ENCODE measurements at places on chromosomes 1 and 21. TPM values are rescaled to one million over a fixed set of nuclear protein-coding genes. Genes with fewer than 3 reads are reported as not detected.

DNA sequence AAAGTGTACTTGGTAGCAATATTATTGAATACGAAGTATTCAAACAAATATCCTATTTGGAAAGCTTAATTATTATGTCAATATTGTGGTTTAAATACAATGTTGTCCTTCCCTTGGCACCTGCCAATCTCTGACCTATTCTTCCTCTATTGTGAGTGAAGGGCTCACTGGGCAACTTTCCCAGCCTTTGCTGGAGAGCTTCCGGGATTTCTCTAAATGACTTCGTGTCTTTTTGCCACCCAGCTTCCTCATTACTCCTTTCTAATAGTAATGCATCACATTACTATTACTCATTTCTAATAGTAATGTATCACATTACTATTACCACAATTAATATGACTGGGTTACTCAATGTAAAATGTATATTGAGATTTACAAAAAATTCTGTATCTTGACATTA lies 880.6 kb downstream of the BRINP3 start:
- DNase-seq: no peak

SESN2 gene
- 21.4 TPM for total RNA-seq

RYR2 gene
- total RNA-seq: 0.05 TPM

- DNase-seq: no peak
Measured at GRCh38 chr1:209171151-209171550, 412.4 kb upstream of the CAMK1G start.

DNA sequence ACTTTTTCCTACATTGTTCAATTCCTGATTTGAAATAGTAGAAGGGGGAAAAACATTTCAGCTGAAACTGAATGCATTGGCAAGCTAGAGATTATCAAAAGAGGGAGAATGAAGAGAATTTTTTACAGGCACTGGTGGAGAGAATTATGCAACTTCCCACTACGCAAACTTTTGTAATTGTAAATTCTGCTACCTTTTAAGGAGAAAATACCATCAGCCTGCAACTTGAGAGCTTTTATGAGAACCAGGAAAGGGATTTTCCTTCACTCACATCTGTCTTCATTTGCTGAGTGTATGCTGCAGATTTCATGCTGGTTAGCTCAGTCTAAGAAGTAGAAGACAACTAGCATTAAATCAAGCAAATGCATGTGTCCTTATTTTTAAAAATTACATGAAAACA lies 43.7 kb downstream of the ADAMTS1 start:
- DNase-seq: no peak

GRCh38 chr1:113946678-113947387 lies 17.7 kb downstream of the HIPK1 start:
- no peak for DNase-seq

DNA sequence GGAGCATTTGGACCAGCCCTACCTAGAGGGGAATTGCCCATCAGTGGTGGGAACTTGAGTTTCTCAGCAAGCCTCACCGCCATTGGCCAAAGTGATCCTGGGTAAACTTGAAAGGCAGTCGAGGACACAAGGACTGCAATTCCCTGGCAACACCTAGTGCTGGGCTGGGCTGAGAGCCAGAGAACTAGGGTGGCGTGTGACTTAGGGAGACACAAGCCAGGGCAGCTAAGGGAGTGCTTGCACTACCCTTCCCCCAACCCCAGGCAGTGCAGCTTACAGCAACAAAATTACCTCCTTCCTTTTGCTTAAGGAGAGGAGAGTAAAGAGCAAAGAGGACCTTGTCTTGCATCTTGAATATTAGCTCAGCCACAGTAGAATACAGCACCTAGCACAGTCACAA lies 176.9 kb upstream of the PRMT6 start:
- no peak for DNase-seq

DNA sequence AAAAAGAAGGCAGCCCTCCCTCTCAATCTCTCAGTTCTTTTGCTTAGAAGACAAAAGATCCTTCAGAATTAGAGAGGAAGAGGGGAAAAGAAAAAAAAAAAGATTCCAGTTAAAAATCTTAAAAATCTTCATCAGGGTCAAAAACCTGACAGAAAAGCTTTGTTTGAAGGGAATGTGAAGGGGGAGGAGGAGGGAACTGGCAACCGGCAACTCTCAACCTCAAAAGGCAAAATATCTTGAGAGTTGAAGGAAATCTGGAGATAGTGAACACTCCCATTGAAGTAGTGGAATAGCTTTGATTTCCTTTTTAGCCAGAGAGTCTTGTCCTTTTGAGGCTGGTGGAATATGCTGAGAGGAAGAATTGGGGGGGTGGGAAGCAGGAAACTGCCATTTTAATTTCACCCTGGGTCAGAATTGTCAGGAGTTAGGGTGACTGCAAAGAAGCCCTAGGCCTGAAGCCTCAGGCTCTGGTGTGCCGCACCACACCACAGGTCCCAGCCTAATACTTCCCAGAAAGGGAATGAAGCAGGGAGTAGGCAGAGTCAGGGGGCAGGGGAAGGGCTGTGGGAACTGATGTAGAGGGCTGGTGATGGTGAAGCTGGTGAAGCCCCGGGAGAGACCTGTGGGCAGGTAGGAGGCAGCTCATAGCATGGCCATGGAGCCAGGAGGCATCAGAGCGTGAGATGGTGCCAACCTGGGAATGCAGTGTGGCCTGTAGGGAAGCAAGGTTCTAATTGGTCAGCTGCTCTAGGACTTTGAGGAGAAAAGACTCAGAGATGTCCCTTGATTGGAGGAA lies 24.6 kb downstream of the KIRREL1 start:
- no peak for DNase-seq

DNA sequence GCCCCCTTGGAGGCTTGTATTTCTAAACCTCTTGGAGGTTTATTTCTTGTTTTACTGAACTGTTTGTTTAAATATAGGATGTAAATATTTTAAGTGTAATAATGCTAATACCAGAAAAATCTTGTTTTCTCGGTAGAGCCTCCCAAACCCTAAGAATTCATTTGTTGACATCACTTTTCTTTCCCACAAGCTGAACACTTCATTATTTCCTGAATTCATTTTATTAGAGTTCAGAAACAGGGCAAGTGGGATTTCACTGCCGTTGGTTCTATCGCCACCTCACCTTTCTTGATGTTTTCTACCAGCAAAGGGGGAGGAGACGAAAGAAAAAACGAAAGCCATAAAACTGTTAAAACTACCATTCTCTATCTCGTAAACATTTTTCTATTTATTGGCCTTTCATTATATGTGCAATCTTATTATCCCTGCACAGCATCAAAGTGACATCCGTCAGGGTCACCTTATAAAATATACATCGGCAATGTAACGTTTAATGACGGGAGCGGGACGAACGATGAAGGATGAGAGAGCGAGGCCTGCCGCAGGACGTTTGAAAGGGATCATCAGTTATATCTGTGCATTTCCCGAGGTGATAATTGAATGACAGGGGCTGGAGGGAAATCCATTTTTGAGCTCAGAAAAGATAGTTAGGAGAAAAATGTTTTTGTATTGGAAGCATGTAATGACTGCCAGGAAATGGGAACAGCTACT lies 59.5 kb downstream of the SLC45A1 start:
- no peak for DNase-seq

DNA sequence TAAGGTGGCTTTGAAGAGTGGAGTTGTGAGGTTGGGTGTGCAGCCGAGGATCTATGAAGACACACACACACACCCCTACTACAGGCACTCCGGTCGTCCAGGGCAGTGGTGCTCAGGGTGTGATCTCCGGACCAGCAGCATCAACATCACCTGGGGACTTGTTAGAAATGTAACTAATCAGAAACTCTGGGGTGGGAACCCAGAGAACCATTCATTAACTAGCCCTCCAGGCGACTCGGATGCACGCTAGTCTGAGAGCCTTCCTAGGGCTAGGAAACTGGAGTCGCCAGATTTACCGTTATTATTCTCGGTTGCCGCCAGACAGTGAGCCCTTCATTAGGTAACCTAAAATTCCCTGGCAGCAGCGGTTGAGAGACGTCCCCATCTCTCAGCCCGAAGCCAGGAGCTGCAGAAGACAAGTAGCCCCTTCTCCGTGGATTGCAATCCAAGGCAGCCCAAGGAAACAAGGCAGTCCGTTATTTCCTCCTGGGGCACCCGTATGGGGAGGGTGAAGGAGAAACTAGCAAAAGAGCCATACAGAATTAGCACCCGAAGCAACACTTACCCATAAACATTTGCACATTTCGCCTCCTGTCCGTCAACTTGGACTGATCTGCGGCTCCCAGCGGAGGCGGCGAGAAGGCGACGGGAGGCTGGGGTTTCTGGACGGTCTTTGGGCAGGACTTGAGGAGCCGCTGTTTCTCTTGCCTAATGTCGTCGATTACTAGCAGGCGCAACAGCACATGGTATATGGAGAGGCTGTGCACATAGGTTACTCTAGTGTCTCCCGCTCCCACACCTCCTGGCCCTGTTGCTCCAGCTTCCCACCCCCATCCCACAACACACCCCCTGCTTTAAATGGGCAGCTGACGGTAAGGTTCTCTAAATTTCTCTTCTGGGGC lies 2.9 kb upstream of the CCN1 start:
- DNase-seq: no peak

BACE2 gene
- 0.32 TPM for total RNA-seq

DNA sequence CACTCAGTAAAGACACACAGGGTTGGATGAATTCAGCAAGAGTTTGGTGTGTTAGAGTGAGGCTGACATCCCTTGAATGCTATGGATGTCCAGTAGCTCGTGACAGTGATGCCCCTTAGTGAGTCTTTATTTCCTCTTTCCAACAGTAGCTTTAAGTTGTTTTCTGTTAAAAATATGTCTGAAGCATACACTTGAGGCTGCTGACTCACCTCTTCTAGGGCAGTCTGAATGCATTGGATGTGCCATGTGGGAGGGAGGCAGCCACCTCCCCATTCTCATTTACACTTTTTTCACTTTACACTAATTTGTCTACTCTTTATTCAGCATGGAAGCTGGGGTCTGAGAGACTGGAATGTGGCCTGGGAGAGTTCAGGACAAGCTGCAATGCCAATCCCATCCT lies 17.6 kb downstream of the NOS1AP start:
- no peak for DNase-seq

GRCh38 chr21:45596704-45597318 lies 46.7 kb upstream of the PCBP3 start:
- peak; percentile 86 for DNase-seq

FCRLB gene
- total RNA-seq: 0.14 TPM

DNA sequence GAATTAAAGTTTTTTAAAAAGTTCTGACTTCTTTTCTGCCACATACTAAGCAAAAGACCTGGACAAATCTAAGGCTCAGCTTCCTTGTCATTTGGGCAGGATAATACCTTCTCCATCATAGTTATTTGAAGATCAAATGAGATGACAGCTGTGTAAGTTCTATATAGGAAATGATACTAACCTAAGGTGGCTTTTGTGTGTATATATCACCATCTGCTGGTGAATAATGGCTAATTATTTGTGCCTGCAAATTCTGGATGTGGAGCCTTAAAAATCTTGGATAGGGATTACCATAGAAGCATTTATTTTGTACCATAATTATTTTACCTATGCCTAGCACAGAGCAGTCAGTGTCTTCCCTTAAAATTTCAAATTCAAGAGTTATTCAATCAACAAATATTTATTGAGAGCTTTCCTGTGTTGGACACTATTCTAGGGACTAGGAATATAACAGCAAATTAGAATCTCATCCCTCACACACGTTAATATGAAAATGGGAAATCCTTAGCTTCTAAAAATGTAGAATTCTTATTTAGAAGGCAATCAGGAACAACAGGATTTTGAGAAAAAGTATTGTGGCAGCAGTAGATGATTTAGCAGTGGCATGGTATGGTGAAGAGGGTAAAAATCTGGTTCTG lies 89.8 kb downstream of the TMEM200B start:
- no peak for DNase-seq

- peak; percentile 92 for DNase-seq
Measured at GRCh38 chr21:44927587-44928461, 7.1 kb upstream of the ITGB2 start.

GRCh38 chr1:75841421-75841820 lies 44.7 kb downstream of the MSH4 start:
- no peak for DNase-seq

- peak; percentile 18 for DNase-seq
Measured at GRCh38 chr1:35707601-35708440, 10.9 kb downstream of the C1orf216 start.

GRCh38 chr1:103520822-103521221 lies 4.7 kb upstream of the RNPC3 start:
- DNase-seq: no peak

DNA sequence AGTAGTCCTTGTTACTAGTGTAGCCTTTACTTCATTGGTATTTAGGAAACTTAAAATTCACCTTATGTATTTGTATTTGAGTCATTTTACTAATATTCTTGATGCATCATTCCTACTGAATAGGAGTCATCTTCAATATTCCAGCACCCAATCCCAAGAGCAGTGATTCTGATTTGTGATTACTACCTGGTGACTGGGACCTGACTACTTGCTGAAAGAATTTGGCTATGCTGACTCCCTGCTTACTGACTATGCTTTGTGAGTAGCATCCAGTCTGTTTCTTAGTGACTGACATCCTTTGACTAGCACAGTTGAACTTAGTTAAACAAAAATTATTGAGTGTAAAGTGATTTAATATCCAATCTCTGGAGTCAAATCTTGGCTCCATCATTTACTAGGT lies 129.9 kb upstream of the NEGR1 start:
- no peak for DNase-seq

SMCP gene
- total RNA-seq: not detected

ZNF670 gene
- total RNA-seq: 2.8 TPM

DNA sequence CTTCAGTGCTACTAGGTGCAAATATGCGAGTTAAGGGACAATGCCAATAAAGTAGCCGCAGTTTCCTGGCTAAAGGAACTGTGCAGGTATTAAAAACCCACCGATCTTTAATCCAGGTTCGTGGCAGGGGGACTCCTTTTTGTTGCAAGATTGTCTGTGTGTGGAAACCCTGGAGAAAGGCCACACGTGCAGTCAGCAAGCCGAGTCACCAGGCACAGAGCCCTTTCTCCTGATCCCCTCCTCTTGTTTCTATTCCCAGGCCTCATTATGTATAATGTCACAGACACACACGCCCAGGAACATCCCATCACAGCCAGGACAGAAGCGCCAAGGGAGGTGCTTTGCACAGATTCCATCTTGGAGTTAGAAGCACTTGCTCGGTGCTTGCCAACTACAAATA lies 528.9 kb downstream of the KIF26B start:
- DNase-seq: no peak

DNA sequence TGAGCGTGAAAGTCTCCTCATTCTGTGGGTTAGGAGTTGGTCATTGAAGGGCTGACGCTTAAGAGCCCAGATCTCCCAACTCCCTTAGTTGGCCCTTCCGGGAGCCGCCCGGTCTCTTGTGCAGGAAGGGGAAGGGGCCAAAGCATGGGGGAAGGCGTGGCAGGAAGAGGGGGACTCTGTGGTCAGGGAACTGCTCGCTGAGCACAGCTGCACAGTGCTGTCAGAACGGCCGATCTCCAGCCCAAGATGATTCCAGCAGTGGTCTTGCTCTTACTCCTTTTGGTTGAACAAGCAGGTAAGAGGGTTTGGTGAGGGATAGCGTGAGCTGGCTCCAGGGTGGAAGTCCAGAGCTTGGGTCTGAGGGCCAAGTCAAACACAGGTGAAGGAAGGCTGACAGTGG lies at the start of gene FCER1G:
Gene FCER1G (plus strand): TSS at position 220 of the 400 bp plus-strand sequence. CDS start 27 bp downstream, at position 247.
- DNase-seq: no peak

GRCh38 chr1:205921570-205921909 lies 21.7 kb downstream of the SLC26A9 start:
- DNase-seq: no peak

Data from activated T-cell treated with anti-CD3 and anti-CD28 coated beads, Interleukin-2, amount 50 U/mL, for 4 hours (primary cell).